Osteoblast (primary cell): ENCODE measurements at places on chromosomes 2 and 18. TPM values are rescaled to one million over a fixed set of nuclear protein-coding genes. Genes with fewer than 3 reads are reported as not detected.

The PROM2 gene
- total RNA-seq: 0.29 and 0.36 TPM in 2 replicates

The ANKRD30BL gene
- 0.29 TPM in 1 of 2 replicates, not detected in the other for total RNA-seq

- DNase-seq: no peak
Measured at GRCh38 chr2:160379399-160379798, 114.2 kb downstream of the RBMS1 start.

The NOTO gene
- not detected in 2 replicates for total RNA-seq

GRCh38 chr18:79779700-79780190, 18.0 kb upstream of the KCNG2 start:
- DNase-seq: peak; percentile 73

GRCh38 chr18:39030124-39030655, 1464.6 kb upstream of the CELF4 start:
- DNase-seq: no peak

The RIF1 gene
- total RNA-seq: 45.1 and 48.5 TPM in 2 replicates

DNA sequence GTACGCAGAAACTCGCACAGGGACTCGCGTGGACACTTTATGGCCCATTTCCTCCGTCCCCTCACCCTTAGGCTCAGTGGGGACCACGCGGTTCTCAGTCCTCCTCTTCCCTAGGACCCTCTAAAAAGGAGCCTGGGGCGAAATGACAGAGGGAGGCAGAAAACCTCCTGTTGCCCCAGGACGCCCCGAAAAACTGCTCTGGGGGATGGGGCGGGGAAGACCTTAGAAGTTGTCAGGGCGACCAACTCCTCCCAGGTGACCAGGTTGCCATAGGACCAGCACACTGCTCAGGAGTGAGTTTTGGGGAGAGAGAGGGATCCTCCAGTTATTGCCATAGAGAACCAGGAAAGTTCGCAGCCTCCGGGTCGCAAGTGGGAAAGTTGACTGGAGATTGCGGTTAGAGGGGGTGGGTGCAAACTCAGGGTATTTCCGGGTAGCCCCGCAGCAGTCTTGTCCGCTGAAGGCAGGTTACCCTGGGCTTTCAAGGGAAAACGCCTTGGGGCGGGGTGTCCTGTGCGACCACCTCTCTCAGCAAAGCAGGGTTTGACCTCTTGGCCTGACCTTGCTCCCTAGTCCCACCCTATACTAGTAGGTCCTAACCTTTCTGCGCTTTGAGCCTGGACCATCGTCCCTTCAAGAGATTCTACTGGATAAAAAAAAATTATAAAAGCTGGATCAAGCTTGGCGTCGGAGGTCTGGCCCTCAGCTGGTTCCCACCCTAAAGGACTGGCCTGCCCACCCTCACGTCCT, 7.8 kb upstream of the PAX3 start:
- DNase-seq: no peak

The CEP68 gene
- 13.6 and 14.5 TPM in 2 replicates for total RNA-seq
